ENCODE measurements at places on chromosomes 4 and X.

DNA sequence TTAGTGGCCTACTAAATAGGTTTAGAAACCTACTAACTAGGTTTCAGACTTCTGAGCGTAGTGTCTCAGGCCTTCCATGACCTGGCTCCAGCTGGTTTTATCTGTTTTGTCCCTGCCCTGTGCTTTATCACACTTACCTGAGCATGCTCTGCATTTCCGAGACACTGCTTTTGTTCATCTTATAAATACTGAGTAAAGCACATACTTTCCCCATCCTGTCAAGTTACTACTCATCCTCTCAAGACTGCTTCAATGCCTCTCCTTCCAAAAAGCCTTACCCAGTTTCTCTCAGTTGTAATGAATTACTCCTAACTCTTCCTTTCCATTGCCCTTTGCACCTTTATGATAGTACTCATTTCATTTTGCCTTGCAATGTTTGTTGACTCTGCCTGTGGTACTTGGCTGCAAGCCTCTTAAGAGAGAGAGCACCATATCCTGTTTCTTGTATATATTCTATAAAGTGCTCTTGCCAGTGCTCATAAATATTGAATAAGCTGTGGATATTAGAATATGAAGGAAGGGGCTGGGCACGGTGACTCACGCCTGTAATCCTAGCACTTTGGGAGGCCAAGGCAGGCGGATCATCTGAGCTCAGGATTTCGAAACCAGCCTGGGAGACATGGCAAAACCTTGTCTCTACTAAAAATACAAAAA, 34.4 kb downstream of the SLAIN2 start:
- DNase-seq: no peak

- no peak for DNase-seq
These were observed 93.6 kb upstream of the NPY2R start for GRCh38 chr4:155114790-155115189.

DNA sequence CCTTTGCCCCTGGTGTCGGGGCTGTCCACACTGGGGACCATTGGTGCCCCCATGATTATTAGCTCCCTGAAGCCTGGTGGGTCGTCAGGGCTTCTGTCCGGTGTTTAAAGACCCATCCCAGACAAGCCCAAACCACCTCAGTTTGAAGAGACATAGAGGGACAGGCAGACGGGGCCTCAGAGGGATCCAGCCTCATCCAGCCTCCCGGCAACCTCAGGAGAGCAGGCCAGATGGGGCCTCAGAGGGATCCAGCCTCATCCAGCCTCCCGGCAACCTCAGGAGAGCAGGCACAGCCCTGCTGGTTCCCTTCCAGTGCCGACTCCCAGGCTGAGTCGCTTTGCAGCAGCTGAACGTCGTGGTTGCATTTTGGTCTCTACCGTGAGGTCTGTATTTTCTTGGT, 32.1 kb downstream of the PIGG start:
- DNase-seq: no peak

DNA sequence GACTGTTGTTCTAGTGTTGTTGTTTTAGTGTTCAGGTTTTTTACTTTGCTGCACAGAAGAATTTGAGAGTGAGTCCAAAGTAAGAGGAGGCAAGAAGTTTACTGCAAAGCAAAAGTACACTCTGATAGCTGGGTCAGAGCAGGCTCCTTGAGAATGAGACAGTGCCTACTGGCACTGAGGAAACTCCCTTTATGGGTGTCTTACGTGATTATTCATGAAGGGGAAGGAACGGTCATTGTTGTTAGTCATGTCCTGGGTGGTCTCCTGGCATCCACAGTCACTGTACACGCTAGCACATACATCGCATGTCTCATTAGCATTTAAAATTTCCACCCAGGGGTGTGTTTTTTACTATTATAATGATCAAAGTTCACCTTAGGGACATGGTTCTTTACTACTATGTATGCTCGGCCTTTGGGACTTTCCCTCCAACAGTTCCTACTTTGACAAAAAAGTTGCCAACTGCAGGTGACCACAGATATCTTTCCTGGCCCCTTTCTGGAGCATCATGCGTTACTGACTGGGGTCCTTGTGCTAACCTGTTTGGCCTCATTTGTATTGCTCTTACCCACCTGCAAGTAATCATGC, 688.9 kb upstream of the AMOT start:
- DNase-seq: no peak

GRCh38 chr4:114673306-114673705, 74.7 kb downstream of the UGT8 start:
- no peak for DNase-seq

DNA sequence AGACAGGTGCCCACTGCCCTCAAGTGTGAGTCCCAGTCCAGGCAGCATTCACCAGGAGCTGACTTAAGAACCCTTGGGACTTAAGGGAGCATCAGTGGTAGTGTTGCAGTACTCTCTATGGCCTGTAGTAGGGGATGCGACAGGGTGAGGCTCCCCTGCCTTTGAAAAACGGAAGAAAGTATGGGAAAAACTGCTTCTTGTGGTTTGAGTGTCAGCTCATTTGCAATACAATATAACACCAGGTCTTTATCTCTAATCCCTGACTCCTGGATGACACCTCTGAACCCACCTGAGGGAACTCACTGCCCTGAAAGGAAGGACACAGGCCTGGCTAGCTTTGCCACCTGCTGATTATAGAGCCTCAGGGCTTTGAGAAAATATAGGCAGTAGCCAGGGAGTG, 176.0 kb downstream of the SMARCA1 start:
- DNase-seq: no peak

DNA sequence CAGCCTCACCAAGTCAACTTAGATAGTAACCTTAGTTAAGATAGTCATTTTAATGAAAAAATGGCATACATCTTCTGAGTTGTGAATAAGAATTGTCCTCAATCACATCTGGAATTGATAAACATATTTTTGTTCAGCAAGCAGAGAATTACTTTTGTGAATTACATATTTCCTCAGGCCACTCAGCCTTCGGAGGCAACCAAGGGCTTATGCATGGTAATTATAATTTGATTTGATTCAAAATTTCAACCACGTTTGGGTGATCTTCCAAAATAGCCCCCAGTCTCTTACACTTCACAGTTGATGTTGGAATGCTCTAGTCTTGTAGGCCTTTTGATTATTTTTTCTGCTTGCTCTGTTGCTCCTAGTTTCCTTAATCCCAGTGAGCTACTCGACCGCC, 63.4 kb downstream of the GALNTL6 start:
- no peak for DNase-seq

- no peak for DNase-seq
These were observed 249.6 kb downstream of the OPHN1 start for GRCh38 chrX:68183612-68184214.

GRCh38 chr4:173381610-173382009, 10.9 kb downstream of the SAP30 start:
- no peak for DNase-seq

DNA sequence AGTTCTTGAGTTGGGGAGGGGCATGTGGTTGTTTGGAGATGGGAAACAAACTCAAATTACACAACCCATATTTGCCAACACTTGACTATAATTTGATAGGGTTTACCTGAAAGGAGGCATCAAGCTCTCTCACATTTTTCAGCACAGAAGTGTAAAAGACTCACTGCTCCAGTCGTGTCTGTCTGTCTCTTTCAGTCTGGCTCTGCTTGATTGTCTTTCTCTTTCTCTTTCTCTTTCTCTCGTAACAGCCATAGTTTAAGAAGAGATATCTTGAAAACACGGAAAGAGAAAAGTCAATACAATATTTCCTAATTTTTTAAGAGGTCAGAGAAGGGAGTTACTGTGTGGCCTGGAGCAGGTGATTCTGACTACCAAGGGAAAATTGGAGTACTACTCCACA, 413.6 kb upstream of the CXorf51A start:
- DNase-seq: no peak

GRCh38 chr4:845836-846251, 19.9 kb upstream of the CPLX1 start:
- DNase-seq: no peak

GRCh38 chr4:59122626-59123025, 2012.4 kb upstream of the IGFBP7 start:
- DNase-seq: no peak

- DNase-seq: no peak
These were observed 58.5 kb downstream of the PRPS1 start for GRCh38 chrX:107686792-107687191.

GRCh38 chr4:173168396-173169177, at the start of gene GALNT7:
Gene GALNT7 (plus strand): TSS chr4:173168811. CDS start chr4:173168836, 25 bp downstream.
- peak; percentile 63 for DNase-seq
